ENCODE measurements at places on chromosomes 1 and 21. TPM values are rescaled to one million over a fixed set of nuclear protein-coding genes. Genes with fewer than 3 reads are reported as not detected.

Gene OR2T33
- not detected for total RNA-seq

Gene ABCG1
- total RNA-seq = 11.1 TPM

- H3K27ac ChIP-seq = no peak overlapping the region
- no peak overlapping the region for H3K4me3 ChIP-seq
- H3K27me3 ChIP-seq = peaks cover 58% of the 10 kb centered on the region
- no peak for DNase-seq
- no peaks in the 10 kb centered on the region for H3K36me3 ChIP-seq
Measured at GRCh38 chr1:170675865-170676264, 11.9 kb downstream of the PRRX1 start.

- H3K36me3 ChIP-seq = no peaks in the 10 kb centered on the region
- H3K4me3 ChIP-seq = no peak overlapping the region
- H3K27me3 ChIP-seq = peaks cover 41% of the 10 kb centered on the region
- DNase-seq = no peak
- no peak overlapping the region for H3K27ac ChIP-seq
Measured at GRCh38 chr1:94738371-94738770, 81.8 kb upstream of the SLC44A3 start.

GRCh38 chr1:2199042-2199810 is 4.7 kb upstream of the FAAP20 start:
- H3K27ac ChIP-seq = peak overlapping the region; percentile 76
- peak overlapping the region; percentile 90 for H3K4me3 ChIP-seq
- H3K4me1 ChIP-seq = peaks cover 22% of the 10 kb centered on the region
- no peaks in the 10 kb centered on the region for H3K27me3 ChIP-seq

DNA sequence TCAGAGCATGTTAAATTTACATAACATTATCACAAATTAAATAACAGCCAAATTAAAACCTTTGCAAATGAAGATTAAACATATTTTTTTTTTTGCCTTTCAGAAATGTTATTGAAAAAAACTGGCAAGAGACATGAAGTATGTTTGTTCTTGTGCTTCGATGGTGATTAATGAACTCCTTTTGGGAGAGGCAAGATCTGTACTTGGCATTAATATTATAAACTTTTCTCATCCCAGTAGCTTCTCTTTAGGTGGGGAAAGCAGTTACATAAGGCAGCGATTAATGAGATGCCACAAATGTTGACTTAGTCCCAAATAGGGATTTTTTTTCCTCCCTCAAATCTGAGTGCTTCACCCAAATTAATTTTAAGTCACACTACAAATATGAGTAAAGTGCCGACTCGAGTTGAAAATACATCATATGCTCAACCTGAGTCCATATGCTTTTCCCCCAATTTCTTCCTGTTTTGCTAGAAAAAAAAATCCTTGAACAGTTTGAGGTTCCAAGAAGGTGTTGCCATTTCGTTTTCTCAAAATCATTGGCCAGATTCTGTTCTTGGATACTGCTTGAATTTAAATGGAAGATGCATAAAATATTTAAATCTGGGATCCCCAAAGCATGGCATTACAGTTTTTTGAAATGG is 294.5 kb downstream of the VAV3 start:
- peaks cover 10% of the 10 kb centered on the region for H3K36me3 ChIP-seq
- H3K27ac ChIP-seq = no peak overlapping the region
- H3K4me1 ChIP-seq = no peaks in the 10 kb centered on the region

DNA sequence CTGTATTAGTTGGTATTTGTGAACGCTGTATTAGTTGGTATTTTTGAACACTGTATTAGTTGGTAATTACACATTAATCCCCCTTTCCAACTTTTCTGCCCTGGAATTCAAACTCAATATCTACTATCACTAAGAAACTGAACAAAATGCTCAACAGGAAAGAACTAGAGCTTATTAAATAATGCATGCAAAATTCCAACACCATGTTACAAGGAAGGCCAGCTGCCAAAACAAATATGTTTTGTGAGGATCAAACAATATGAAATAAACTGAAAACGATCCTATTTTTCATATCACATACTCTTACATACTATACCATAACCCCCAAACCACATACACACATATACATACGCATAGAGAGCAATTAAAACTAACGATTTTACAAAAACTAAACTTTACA is 104.9 kb downstream of the CDC42BPA start:
- no peaks in the 10 kb centered on the region for H3K36me3 ChIP-seq
- H3K27me3 ChIP-seq = peaks cover 16% of the 10 kb centered on the region

GRCh38 chr1:236083650-236084385 is 18.9 kb upstream of the NID1 start:
- H3K4me1 ChIP-seq = no peaks in the 10 kb centered on the region
- no peak overlapping the region for H3K4me3 ChIP-seq
- no peak for DNase-seq
- no peaks in the 10 kb centered on the region for H3K27me3 ChIP-seq
- no peak overlapping the region for H3K27ac ChIP-seq
- H3K36me3 ChIP-seq = no peaks in the 10 kb centered on the region

DNA sequence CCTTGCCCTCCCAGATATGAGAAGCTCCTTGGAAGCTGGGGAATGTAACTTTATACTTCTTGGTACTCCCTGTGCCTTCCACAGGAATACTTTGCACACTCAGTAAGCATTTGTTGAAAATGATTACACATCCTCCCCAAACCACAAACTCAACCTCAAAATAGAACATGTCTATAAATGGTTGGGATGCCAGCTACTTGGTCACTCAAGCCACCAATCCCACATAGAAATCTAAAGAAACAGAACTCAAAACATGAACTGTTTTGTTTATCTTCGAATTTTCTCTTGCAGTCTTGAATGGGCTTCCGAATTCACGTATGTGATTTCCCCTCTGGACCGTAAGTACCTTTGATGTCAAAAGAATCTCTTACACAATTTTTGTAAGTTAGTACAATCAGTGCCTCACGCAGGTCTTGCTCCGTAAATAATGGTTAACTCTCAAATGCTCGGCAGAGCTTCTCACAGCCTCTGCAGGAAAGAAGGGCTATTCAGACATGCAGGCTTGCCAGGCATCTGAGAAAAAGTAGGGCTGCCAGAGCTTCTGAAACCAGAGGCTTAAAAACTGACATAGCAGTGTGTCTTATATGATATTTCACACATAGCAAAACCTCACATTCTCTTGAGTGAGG is 26.9 kb downstream of the SORT1 start:
- peaks cover 24% of the 10 kb centered on the region for H3K4me1 ChIP-seq
- H3K27me3 ChIP-seq = peaks cover 24% of the 10 kb centered on the region
- no peak for DNase-seq
- no peaks in the 10 kb centered on the region for H3K36me3 ChIP-seq
- H3K27ac ChIP-seq = no peak overlapping the region

All from activated naive CD8-positive, alpha-beta T cell treated with anti-CD3 and anti-CD28 coated beads for 36 hours (primary cell).